ENCODE measurements at places on chromosomes 13 and 19.

- no peak for DNase-seq
Measured at GRCh38 chr19:50264483-50265186, 61.2 kb downstream of the MYH14 start.

DNA sequence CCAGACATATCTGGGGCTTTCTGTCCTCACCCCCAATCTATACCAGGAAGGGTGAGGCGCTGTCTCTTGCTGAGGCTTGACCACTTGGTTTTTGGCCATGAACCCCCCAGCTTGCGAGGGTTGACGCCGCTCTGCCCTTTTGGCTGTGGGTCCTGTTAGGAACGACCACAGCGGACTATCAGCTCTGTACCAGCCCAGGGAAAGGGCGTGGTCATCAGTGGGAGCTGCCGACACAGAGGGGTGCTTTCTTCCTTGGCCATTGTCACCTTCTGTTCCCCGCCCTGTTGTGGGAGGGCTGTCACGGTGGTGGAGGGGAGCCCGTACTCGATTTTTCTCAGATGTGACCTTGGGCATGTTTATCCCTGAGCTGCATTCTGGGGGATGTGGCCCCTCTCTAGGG is 5.7 kb downstream of the DCAF15 start:
- DNase-seq: no peak

GRCh38 chr19:8487137-8487851 is 15.1 kb downstream of the PRAM1 start:
- peak; percentile 48 for DNase-seq

- peak; percentile 35 for DNase-seq
Measured at GRCh38 chr19:6521718-6522646, 8.8 kb upstream of the TNFSF9 start.

- DNase-seq: no peak
Measured at GRCh38 chr19:32363175-32363574, 17.8 kb downstream of the ZNF507 start.

- no peak for DNase-seq
Measured at GRCh38 chr13:30169442-30169841, 137.9 kb downstream of the KATNAL1 start.

DNA sequence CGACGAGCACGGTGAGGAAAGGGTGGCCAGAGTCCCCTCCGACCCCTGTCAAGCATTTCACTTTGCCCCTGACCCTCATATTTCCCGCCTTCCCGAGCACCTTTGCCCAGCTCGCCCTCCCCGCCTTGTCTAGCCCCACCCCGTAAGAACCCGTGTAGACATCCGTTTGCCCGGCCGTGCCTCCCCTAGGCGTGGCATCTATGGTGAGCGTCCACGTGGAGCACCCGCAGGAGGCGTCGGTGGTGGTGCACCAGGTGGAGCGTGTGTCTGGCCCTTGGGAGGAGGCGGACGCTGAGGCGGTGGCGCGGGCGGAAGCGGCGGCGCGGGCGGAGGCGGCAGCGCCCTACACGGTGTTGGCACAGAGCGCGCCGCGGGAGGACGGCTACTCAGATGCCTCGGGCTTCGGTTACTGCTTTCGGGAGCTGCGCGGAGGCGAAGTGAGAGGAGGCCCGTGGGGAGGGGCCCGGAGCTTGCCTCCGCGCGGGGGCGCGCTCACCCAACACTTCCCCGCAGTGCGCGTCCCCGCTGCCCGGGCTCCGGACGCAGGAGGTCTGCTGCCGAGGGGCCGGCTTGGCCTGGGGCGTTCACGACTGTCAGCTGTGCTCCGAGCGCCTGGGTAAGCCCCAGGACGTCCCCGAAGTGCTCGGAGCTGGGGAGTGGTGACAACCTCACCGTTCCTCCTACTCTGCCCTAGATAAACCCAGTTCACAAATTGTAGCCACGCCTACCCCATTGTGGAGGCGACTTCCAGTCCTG is 4.2 kb downstream of the LTBP4 start:
- DNase-seq: peak; percentile 77

- DNase-seq: peak; percentile 45
Measured at GRCh38 chr19:45402298-45403061, 2.4 kb downstream of the PPP1R13L start.

GRCh38 chr13:70034286-70034685 is 73.3 kb upstream of the ATXN8OS start:
- no peak for DNase-seq

DNA sequence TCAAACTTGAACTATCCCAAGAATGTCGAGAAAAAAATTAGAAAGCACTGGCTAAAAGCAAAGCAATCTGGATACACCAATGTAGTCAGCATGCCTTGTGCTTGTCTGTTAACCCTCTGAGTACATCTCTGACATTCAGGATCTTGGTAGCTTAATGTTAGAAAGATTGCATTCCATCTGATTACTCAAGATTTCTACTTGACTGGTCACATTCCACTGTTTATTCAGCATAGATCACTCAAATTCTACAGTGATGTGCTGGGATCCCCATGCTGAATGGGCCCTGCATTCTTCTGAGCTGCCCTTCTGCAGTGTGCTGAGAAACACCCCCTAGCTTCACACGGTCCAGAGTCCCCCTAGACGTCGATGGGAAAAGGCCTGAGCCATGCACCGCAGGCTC is 295.4 kb upstream of the MAB21L1 start:
- DNase-seq: no peak

GRCh38 chr19:1229924-1230782 is 7.7 kb downstream of the CBARP start:
- no peak for DNase-seq

- peak; percentile 67 for DNase-seq
Measured at GRCh38 chr19:14347999-14348889, 33.0 kb upstream of the ADGRE5 start.

DNA sequence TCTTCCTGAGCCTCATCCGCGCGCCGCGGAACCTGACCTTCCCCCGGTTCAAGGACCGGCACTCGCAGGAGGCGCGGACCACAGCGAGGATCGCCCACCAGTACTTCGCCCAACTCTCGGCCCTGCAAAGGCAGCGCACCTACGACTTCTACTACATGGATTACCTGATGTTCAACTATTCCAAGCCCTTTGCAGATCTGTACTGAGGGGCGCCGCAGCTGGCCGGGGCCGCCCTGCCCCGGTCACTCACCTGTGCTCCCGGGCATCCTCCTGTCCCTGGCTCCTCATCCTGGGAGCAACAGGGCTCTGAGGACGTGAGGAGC is 23.9 kb upstream of the KCTD15 start:
- no peak for DNase-seq

- no peak for DNase-seq
Measured at GRCh38 chr19:40741527-40742390, 8.5 kb downstream of the ACTMAP start.

DNA sequence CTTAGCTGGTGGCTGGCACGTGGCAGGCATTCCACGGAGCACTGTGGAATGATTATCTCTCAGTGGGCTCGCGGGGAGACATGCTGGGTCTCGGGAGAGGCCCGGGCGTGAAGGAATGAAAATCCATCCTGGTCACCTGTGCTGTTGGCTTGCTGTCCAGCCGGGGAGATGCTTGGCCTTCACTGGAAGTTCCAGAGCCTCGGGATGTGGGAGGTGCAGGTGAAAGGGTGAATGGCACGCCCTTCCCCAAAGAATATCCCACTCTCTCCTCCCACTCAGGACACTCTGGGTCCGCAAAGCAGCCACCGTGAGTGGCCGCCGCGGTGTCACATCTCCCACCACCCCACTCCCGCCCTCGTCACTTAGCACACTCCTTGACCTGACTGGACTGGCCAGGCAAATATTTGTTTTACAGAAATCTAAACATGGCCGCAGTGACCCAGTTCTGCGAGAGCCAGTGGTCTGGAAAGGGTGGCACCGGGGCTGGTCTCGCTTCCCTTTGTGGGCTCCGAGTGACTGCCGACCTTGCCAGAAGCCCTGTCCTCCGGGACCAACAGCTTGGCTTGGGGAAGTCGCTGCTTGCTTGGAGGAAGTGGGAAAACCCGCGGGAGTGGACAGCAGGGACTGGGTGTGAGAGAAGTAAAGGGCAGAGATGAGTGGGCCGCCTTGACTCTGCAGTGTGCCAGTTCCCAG is 8.0 kb downstream of the DPP9 start:
- no peak for DNase-seq

- no peak for DNase-seq
Measured at GRCh38 chr19:39304701-39305571, 8.7 kb downstream of the IFNL1 start.

DNA sequence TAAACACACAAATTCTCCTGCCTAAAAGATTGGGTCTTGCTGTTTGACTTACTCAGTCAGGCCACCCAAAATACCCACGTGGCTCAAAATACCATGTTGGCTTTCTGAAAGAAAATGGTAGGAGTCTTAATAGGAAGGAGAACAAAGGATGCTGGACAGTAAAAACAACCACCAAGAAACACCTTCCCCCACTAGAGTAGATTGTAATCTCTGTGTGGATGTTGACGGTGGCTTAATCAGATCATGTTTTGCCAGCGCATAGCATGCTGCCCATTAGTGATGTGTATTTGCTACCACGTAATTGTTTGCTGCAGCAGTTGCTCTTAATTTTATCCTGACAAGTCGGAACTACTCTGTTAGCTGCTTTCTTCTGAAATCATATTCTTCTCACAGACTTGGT is 1229.3 kb upstream of the SLC10A2 start:
- DNase-seq: no peak

DNA sequence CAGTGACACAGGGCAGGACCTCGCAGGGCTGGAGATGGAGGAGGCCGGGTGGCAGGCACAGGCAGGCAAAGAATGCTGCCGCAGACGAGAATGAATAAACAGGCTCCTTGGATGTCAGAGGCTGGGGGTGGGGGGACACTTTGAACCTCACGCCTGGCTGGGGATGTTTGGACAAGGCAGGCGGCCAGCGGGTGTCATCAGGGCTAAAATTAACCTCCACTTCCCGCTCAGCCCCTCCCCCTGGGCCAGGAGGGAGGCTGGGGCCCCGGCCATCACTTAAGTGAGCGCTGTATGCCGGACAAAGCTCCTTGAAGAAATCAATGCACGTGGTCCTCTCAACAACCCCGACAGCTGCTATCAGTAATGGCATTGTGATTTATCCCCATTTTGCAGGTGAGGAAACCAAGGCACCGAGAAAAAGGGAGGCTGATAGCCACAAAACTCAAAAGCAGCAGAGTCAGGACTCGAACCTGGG is 10.3 kb upstream of the FUT5 start:
- DNase-seq: no peak

- DNase-seq: no peak
Measured at GRCh38 chr13:95212983-95213850, 88.0 kb downstream of the ABCC4 start.

Data from stimulated activated CD4-positive, alpha-beta T cell treated with anti-CD3 and anti-CD28 coated beads, Interleukin-4, amount 100 ng/mL, for 1 hour (primary cell).